ENCODE measurements at places on chromosomes 7 and 10.

DNA sequence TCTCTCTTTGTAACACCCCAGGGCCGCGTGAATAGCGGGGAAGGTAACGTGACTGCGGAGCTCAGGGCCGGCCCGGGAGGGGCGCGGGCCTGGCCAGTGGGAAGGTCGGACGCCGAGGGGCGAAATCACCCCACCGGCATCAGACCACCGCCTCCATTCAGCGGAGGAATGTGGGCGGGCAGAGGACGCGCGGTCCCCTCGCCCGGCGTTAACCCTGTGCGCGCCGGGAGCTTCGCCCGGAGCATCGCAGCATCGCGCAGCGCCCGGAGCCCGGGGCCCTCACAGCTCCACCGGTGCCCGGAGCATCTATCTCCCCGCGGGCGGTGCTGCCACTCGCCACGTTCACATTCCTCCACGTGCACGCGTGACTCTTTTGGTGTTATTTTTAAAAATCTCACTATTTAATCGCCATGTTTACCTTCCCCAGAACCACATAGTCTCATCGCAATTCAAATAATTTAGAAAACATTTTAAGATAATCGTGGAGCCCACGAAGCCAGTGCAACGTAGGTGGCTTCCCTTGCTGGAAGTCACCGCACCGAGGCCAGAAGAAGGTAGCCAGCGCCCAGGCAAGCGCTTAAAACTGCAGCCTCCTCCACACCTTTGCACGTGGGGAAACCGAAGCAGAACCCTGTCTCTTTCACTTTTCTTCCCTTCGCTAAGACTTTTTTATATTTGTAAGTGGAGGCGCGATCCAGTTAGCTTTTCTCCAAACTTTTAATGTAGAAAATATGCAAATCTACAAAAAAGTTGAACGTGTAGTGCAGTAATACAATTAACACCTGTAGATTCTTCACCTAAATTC is 21.8 kb downstream of the FGFBP3 start:
- DNase-seq: no peak

- no peak for DNase-seq
These were observed 156.3 kb upstream of the COBL start for GRCh38 chr7:51472873-51473272.

- DNase-seq: no peak
These were observed 32.2 kb downstream of the ZRANB1 start for GRCh38 chr10:124974131-124974530.

DNA sequence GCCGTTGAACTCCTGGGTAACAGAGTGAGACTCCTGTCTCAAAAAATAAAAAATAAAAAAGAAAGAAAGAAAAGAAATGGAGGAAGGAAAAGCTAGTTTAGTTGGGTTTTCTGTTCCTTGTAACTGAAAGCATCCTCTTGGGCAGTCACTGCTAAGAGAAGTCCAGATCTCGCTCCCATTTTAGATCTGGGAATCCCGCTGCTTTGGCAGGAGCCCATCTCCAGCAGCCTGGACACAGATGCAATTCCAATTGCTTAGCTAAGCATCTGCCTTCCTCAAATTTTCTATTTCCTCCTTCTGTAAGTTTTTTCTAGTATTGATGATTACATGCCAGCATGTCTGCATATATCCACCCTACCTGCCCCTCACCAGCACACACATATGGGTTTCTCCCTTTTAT is 54.1 kb downstream of the DENND2A start:
- no peak for DNase-seq

DNA sequence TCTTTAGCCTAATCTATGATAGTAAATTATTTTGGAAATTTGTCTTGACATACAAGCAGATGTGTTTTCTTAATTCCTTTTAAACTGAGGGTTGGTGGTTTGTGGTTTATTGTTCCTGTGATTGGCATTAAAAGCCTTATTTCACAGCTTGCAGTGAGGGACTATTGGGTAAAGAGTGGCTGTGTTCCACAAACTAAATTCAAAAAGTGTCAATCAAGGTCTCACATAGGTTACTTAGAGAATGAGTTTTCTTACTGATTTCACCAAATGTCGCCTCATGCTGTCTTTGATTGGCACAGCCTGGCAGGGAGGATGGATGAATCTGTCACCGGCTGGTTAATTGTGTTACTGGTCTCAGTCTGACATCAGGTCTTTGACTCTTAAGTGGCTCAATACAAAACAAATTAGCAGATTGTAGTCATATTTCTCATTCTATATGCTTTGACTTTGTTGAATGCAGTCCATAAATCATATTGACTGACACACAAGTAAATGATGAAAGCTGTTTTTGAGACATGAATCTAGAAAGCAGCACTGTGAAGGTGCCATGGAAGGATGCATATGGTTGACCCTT is 66.8 kb upstream of the CYP26C1 start:
- DNase-seq: no peak

DNA sequence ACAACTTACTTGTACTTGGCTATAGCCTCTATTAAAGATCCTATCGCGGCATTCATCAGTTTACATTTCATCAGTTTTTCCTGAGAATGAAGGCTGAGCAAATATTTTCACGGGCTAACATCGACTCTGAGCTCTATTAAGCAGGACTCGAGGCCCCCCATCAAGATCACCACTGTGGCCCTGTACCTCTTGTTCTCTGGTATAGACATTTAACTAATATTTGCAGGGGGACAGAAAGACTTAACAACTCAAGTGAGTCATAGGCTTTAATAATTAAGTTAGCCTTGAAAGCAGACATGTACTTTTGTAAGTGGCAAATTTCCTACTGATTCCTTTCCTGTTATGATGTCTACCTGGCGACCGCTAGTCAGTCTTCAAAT is 45.4 kb downstream of the DOCK4 start:
- no peak for DNase-seq

GRCh38 chr10:43135656-43136055 is 2.6 kb upstream of the CSGALNACT2 start:
- no peak for DNase-seq

DNA sequence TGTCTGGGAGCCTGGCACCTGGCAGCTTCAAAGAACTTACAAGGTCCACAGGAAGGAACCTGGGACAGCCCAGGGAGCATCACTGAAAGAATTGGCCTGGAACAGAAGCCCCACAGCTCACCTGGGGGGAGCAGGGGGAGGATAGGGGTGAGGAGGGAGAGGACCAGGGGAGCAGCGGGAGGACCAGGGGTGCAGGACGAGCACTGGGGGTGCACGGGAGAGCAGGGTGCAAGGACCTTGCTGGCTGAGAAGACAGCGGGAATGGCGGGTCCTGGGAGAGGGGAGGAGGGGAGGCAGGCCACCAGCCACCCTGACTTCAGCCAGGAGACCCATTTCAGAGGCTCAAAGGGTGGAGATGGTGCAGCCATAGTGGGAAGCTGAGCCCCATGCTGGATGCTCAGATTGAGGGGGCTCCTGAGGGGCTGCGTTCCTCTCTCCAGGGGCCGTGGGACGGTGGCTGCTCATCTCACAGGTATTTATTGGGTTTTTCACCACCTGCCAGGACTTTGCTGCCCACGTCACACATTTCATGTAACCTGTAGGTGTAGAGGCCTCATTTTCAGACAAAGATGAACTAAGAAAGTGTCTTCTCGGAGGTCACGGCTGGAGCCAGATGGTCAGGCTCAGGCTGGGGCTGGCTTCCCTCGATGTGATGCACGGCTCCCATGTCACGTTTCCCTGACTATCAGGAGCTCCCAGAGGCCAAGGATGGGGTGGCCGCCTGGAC is 110.1 kb downstream of the WDR37 start:
- no peak for DNase-seq

DNA sequence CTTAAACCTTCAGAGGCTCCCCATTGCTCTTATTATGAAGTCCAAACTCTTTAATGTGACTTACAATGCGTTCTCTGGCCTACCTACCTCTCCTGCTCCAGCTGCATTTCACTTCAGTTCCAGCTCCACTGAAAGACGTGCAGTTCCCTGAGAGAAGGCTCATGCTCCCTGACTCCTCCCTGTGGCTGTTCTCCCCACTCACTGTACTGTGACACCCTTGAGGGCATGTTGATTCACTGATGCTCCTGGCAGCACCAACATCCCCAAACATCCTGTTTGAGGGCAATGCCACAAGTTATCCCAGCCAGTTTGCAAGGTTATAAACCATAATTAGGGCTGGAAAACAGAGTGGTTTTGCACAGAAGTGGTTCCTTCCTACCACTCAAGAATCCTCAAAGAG is 111.2 kb downstream of the LSM5 start:
- no peak for DNase-seq

GRCh38 chr7:4739528-4739992 is 35.9 kb upstream of the AP5Z1 start:
- no peak for DNase-seq

DNA sequence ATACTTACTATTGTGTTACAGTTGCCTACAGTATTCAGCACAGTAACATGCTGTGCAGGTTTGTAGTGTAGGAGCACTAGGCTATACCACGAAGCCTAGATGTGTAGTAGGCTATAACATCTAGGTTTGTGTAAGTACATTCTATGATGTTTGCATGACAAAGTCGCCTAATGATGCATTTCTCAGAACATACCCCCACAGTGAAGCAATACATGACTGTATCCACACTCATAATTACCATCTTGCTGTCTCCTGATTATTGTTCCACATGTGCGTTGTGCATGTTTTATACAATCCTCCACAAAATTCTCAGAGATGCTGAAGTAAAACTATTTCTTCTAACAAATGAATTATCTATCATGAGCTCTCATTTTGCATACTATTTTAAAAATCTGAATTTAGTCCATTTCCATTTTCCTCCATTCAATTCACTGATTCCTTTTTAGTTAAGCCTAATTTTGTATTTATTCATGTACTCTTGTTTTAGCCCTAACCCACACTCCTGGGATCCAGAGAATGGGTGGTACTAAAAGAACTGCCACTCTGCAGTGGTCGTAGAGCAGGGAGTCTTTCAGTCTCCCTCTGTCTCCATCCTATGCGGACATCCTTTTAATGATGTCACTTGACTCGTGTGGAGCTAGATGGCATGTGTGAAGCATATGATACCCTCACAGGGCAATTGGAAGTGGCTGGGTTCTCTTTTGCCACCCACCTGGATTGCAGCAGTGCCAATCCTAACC is 67.6 kb upstream of the CAV2 start:
- no peak for DNase-seq

- no peak for DNase-seq
These were observed 5.5 kb downstream of the OPN4 start for GRCh38 chr10:86659721-86660453.

DNA sequence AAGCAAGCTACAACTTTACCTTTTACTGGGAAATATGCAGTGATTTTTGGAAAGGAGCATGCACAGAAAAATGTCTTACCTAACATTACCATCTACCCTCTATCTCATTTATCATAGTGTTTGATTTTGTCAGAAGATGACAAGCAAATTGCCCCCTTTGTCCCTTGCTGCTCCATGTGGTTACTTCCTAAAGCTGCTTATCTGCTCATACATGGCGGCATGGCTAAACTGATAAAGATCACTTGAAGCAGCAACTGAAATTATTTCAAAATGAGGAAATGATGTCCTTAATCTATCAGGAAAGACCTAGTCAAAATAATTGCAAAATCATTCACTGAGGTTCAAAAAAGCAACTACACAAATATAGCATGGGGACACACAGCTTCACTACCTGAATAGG is 1198.5 kb upstream of the SORCS1 start:
- no peak for DNase-seq

GRCh38 chr10:76388321-76389023 is 957.0 kb downstream of the LRMDA start:
- no peak for DNase-seq

DNA sequence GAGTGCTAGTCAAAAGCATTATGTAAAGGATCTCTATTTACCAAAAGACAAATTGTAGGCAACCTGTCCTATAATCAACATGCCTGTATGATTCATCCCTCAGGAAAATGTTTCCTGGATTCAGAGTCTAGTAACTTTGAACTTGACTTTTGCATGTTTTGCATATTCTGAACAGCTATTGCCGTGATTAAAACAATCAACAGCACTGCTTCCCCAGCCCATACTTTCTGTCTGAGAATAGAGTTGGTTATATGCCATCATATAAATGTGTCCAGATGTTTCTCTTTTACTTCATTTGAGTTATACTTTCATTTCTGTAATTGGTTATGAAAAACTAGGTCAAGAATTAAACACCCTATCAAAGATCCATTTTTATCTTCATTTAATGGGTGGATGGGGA is 83.5 kb downstream of the ZMYND11 start:
- DNase-seq: no peak

- DNase-seq: no peak
These were observed 22.4 kb downstream of the KCNH2 start for GRCh38 chr7:150955519-150956394.

- no peak for DNase-seq
These were observed 30.6 kb downstream of the CYP2W1 start for GRCh38 chr7:1013581-1013980.

- no peak for DNase-seq
These were observed 15.3 kb downstream of the WNT16 start for GRCh38 chr7:121344093-121344492.

- no peak for DNase-seq
These were observed 631.0 kb upstream of the ANKRD30A start for GRCh38 chr10:36494371-36494770.

GRCh38 chr10:120477021-120477742 is 20.2 kb downstream of the PLPP4 start:
- no peak for DNase-seq

- no peak for DNase-seq
These were observed 293.6 kb downstream of the CSTF2T start for GRCh38 chr10:51405580-51406351.

DNA sequence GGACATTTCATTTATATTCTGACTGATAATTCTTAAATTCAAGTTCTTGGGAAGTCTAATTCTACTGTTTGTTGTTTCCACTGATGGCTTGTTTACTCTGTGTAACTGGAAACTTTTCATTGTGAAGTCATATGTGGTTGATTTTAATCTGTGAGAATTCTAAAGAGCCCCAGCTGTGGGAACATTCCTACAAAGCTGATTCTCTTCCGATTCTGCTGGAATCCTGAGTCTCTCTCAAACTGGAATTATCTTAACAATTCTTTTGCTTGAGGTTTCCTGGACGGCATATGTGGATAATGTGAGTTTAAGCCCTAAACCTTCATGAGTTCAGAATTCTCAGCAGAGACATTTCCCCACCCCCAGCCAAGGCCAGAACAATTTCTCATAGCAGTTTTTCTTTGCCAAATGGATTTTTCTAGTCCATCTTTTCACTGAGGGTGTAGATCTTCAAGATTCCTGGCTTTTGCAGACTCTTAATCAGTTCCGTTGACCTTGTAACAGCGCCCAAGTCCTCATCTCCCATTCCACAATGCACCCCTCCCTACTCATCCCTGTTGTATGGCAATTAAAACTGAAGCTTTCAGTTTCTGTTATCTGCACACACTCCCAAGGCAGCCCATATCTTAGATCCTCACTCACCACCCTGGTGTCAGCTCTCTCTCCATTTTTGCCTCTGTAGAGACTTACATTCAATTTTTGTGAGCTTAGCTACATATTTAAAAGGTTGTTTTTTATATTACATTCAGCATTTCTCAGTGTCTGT is 37.6 kb downstream of the GRM8 start:
- no peak for DNase-seq

- no peak for DNase-seq
These were observed 11.7 kb downstream of the MAP3K8 start for GRCh38 chr10:30445711-30446110.

- no peak for DNase-seq
These were observed 366.4 kb downstream of the INHBA start for GRCh38 chr7:41336455-41336952.

- no peak for DNase-seq
These were observed 16.2 kb downstream of the SLC16A12 start for GRCh38 chr10:89518876-89519842.
